Dermis blood vessel endothelial cell (primary cell): ENCODE measurements at places on chromosomes 7 and 10. TPM values are rescaled to one million over a fixed set of nuclear protein-coding genes. Genes with fewer than 3 reads are reported as not detected.

COL13A1 gene
- 5.3 and 6.6 TPM in 2 replicates for total RNA-seq

BMPR1A gene
- total RNA-seq: 0.23 and 0.51 TPM in 2 replicates

CYP26A1 gene
- 2.2 and 2.7 TPM in 2 replicates for total RNA-seq

COL26A1 gene
- not detected in 2 replicates for total RNA-seq

CYP2C18 gene
- not detected in 2 replicates for total RNA-seq

ITIH5 gene
- total RNA-seq: 0.51 and 0.65 TPM in 2 replicates

OR9A2 gene
- not detected in 2 replicates for total RNA-seq

CCSER2 gene
- 22.5 and 32.7 TPM in 2 replicates for total RNA-seq

C10orf67 gene
- total RNA-seq: not detected in 2 replicates

WIPF3 gene
- total RNA-seq: 0.17 TPM in 1 of 2 replicates, not detected in the other

IL6 gene
- 1.0 and 1.3 TPM in 2 replicates for total RNA-seq

FOXP2 gene
- total RNA-seq: 3.7 and 11.4 TPM in 2 replicates

LIPJ gene
- total RNA-seq: not detected in 2 replicates

SORCS1 gene
- total RNA-seq: not detected in 2 replicates

TAS2R60 gene
- not detected in 2 replicates for total RNA-seq

SERPINE1 gene
- total RNA-seq: 289 and 399 TPM in 2 replicates

EXOSC1 gene
- 29.4 and 35.7 TPM in 2 replicates for total RNA-seq

ZCCHC24 gene
- total RNA-seq: 7.3 and 9.8 TPM in 2 replicates

PI4K2A gene
- total RNA-seq: 16.7 and 19.7 TPM in 2 replicates
